ENCODE measurements at places on chromosomes 7 and 10.

DNA sequence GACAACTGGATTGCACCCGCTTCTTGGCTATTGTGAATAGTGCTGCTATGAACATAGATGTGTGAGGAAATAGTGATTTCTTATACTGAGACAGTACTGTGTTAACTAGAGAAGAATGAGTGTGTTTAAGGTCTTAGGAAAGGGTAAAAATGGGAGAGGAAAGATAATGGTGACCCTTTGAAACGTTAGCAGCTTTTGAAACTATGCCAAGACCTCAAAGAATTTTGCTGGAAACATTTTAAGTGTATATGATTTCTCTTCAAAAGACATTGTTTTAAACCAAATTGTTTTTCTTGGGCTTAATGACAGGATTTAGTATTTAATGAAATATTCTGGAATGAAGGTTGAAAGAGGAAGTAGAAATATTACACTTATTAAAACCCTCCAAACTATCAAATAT lies 100.8 kb upstream of the ARHGAP21 start:
- no peak for DNase-seq

DNA sequence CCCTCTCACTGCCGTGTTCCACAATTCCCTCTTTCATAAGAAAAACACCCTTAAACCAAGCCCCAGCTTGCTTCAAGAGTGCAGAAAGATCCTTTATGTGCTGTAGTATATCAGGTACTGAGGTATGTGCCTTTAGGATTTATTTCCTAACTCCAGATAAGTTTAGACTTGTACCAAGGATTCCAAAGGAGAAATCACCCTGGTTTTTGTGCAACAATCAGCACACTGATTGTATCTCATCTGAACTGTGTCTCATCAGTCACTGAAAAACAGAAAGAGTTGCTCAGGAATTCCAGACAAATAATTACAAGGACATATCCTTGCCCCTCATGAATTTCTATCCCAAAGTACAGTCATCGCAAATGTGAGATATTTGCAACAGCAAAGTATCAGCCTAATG lies 77.2 kb upstream of the PTPRZ1 start:
- peak; percentile 79 for DNase-seq

DNA sequence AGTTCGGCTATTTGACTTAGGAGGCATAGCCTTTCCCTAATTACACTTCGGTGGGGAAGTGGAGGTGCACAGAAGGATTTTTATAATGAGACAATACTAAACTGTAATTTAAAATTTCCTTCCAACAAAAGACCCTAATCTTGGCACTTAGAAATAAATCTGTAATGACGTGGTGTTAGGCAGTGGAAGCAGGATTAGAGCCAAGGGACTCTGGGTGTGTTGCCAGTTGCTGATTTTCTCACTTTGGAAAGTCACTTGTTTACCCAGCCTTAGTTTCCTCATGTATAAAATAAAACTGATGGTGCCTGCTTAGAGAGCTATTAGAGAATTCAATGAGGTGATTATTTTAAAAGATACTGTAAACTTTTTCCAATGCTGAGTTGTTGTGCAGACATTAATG lies 287.2 kb downstream of the AUTS2 start:
- DNase-seq = no peak

DNA sequence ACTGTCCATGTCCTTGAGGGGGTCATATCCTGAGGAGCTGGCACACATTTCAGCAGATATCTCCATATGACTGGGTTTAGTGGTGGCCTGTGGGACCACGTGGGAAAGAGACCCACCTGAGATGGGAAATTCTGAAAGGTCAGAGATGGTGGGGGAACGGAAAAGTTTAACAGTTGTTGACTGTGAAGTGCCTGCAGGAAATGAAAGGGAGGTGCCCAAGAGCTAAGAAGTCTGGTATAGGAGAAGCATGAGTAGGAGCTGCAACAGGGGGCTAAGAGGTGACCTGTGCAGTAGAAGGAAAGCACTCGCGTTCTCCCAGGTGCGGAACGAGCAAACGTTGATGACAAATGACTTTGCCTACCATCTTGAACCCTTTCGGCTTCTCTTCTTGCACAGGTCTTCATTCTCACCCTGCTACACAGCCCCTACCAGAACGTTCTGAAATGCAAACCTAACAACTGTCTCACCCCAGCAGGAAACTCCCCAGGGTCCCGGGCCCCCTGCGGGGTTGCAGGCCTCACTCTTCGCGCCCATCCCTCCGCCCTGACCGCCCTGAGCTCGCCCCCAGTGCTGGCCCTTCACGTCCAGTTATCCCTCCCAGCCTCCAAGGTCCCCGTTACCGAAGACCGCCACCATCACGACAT lies 9.8 kb upstream of the FXYD4 start:
- DNase-seq = no peak

GRCh38 chr10:62689712-62690111 lies 114.8 kb upstream of the ADO start:
- no peak for DNase-seq

All from MCF 10A (cell line).